ENCODE measurements at places on chromosomes 16 and 17. TPM values are rescaled to one million over a fixed set of nuclear protein-coding genes. Genes with fewer than 3 reads are reported as not detected.

Gene PTX4
- total RNA-seq, result not detected

Gene C16orf92
- not detected for total RNA-seq

Gene KRT40
- total RNA-seq, result not detected

Gene SP6
- 3.0 TPM for total RNA-seq

All from A549 treated with RU486 at 1 μM for 4 hours (cell line).